ENCODE measurements at places on chromosomes 7 and 10.

GRCh38 chr7:137507096-137507495, 163.6 kb upstream of the PTN start:
- no peak for DNase-seq

DNA sequence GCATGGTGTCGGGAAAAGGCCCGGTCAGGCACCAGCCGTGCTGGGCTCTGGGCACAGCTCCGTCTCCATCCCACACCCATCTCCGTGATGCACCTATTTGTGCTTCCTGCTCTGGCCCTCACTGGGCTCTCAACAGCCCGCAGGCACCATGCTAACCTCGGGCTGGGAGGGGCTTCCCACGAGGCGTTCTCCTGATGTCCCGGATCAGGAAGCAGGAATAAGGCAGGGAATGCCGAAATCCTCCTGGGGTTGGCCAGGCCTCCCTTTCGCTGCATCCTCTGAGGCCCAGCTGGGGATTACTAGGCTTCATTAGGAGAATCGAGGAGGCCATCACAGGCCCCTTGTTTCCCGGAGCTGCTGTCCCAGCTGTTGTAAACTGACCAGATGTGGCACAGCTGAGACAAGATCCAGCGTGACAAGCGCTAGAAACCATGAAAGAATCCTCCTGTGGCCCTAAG, 72.0 kb downstream of the FAM53B start:
- DNase-seq: no peak

DNA sequence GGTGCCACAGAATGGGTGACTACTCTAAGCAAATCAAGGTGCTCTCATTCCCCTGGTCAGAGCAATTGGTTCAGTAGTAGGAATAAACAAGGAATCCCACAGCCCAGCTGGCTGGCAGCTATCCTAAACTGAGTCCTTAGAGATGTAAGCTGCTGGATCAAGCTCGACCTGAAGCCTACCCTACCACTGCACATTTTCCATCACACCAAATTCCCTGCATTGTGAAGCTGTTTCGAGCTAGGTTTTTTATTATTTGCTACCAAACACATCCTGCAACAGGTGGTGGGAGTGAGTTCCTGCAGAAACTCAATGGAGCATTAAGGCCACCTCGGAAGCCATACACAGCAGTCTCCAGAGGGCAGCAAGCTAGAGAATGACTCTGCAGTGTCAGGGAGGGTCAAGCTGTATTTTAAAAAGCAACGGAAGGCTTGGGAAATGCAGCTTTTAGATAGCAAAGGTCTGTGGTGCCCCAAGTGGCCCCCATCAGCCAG, 33.7 kb upstream of the TNRC18 start:
- no peak for DNase-seq

GRCh38 chr7:4556868-4557793, 125.0 kb upstream of the FOXK1 start:
- DNase-seq: no peak
